Thyroid gland (tissue), 4 donors: ENCODE measurements at places on chromosomes 7 and 10. TPM values are rescaled to one million over a fixed set of nuclear protein-coding genes. Genes with fewer than 3 reads are reported as not detected.

- no peaks in the 10 kb centered on the region for H3K36me3 ChIP-seq
- DNase-seq, result no peak
These were observed 20.2 kb upstream of the PFKFB3 start for GRCh38 chr10:6182454-6183098.

Gene NPY
- total RNA-seq, result not detected

- DNase-seq, result peak; percentile 90
- H3K36me3 ChIP-seq, result no peaks in the 10 kb centered on the region
- peak overlapping the region; percentile 64 for H3K27ac ChIP-seq
- no peak overlapping the region for H3K4me3 ChIP-seq
- H3K4me1 ChIP-seq, result peaks cover 31% of the 10 kb centered on the region
These were observed 1249.6 kb downstream of the TYW1 start for GRCh38 chr7:68246189-68246633.

- no peaks in the 10 kb centered on the region for H3K27me3 ChIP-seq
- no peak overlapping the region for H3K4me3 ChIP-seq
- no peaks in the 10 kb centered on the region for H3K4me1 ChIP-seq
- no peak overlapping the region for H3K27ac ChIP-seq
- no peak for DNase-seq
These were observed 5.9 kb upstream of the ITGA8 start for GRCh38 chr10:15725603-15726002.

DNA sequence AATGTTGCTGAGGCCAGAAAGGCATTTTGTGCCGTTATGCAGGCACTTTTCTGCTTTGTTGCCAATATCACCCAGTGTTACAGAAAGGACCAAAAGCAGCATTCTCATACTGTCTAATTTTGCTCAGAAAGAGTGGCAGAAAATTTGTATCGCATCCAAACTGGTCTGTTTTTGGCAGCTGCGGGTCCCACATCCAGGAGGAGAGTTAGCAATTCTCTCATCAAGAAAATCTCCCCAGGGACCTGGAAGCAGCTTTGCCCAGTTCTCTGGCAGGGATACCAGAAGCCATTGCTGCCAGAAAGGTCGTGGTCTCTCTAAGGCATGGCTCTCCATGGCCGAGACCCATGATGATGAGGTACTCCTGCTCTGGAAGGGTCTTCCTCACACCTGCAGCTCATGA is 489.2 kb upstream of the ZMIZ1 start:
- peaks cover 25% of the 10 kb centered on the region for H3K4me1 ChIP-seq
- no peak overlapping the region for H3K27ac ChIP-seq
- no peak overlapping the region for H3K4me3 ChIP-seq
- DNase-seq, result no peak
- H3K27me3 ChIP-seq, result no peaks in the 10 kb centered on the region

Gene SYT15B
- total RNA-seq, result 2.8 TPM

GRCh38 chr10:43044448-43044921 is 32.4 kb upstream of the RET start:
- H3K27ac ChIP-seq, result no peak overlapping the region
- no peaks in the 10 kb centered on the region for H3K36me3 ChIP-seq
- H3K4me1 ChIP-seq, result no peaks in the 10 kb centered on the region
- no peaks in the 10 kb centered on the region for H3K27me3 ChIP-seq
- H3K4me3 ChIP-seq, result no peak overlapping the region
- DNase-seq, result no peak

GRCh38 chr10:117204316-117204715 is 7.0 kb downstream of the KCNK18 start:
- H3K27ac ChIP-seq, result no peak overlapping the region
- no peak for DNase-seq
- H3K36me3 ChIP-seq, result no peaks in the 10 kb centered on the region
- no peaks in the 10 kb centered on the region for H3K4me1 ChIP-seq
- H3K4me3 ChIP-seq, result no peak overlapping the region
- H3K27me3 ChIP-seq, result no peaks in the 10 kb centered on the region

- H3K4me1 ChIP-seq, result no peaks in the 10 kb centered on the region
- no peak overlapping the region for H3K4me3 ChIP-seq
- H3K27me3 ChIP-seq, result no peaks in the 10 kb centered on the region
- H3K27ac ChIP-seq, result peak overlapping the region; percentile 15
These were observed 76.8 kb upstream of the SEM1 start for GRCh38 chr7:96786261-96786997.

DNA sequence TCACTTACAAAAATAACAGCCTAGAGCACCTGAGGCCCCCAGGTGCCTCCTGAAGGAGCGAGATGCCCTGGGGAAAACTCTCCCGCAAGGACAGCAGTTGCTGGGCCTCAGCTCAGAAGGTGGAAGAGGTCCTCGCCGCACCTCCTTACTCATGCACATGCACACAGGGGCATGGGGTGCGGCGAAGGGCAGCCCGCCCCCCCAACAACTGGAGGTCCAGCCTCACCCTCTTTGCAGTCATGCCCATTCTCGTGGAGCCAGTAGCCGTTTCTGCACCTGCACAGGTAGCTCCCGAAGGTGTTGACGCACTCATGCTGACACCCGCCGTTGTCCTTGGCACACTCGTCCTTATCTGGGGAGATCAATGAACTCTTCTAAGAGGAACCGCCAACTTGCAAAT is 19.9 kb upstream of the OPALIN start:
- H3K4me1 ChIP-seq, result no peaks in the 10 kb centered on the region
- H3K36me3 ChIP-seq, result no peaks in the 10 kb centered on the region
- H3K4me3 ChIP-seq, result no peak overlapping the region
- H3K27ac ChIP-seq, result no peak overlapping the region
- no peak for DNase-seq

DNA sequence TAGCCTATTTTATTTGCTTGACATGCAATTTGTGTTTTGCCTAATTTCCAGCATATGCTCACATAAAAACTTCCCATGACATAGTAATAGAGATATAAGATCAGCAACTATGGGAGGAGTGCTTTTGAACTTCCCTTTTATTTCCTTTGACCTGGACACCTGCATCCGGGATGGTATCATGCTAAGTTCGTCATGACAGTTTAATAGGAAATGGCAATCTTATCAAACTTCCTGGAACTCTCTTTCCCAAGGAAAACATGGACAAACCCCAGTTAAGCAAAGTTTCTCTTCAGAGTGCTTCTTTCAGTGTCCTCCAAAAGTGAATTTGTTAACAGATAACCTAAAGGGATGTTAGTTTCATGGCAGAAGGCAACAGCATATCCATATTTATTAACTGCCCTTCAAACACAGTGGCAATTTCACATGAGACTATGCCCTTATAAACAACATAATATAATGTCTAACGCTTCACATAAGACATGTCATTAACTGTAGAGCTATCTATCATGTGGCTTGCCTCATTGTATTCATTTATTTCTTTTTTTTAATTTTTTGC is 474.7 kb upstream of the SEMA3A start:
- no peak for DNase-seq
- H3K27me3 ChIP-seq, result no peaks in the 10 kb centered on the region
- no peak overlapping the region for H3K4me3 ChIP-seq
- H3K4me1 ChIP-seq, result no peaks in the 10 kb centered on the region
- no peaks in the 10 kb centered on the region for H3K36me3 ChIP-seq

DNA sequence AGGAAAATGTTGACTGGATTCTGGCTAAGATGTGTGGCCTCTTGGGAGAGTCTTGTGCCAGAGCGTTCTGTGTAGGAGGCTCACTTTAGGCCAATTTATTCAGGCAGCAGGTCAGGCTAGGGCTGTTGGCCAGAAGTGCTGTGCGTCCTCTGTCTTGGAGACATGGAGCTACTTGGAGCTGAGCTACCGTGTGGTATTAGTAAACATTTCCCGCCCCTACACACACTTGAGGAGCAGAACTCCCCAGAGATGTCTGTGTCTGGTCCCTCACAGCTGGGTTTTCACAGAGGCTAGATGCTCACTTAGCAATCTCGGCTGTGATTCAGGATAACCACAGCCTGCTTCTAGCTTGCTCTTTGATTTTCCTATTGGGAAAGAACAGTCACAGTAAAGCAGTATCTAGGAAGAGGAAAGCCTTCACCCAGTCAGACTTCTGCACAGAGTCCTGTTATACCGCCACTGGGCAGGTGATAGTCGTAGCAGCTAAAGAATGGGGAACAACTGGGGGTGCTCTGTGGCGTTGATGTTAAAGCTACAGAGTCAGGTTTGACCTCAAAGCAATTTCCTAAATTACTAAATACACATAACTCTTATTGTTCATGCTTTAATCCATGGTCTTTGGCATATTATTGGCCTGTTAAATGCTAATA is 86.7 kb downstream of the MDFIC start:
- H3K27ac ChIP-seq, result peak overlapping the region; percentile 67
- no peaks in the 10 kb centered on the region for H3K36me3 ChIP-seq
- no peak overlapping the region for H3K4me3 ChIP-seq

Gene MXI1
- 136 TPM for total RNA-seq

Gene RELN
- 16.0 TPM for total RNA-seq

- no peak overlapping the region for H3K4me3 ChIP-seq
- no peaks in the 10 kb centered on the region for H3K4me1 ChIP-seq
- H3K36me3 ChIP-seq, result no peaks in the 10 kb centered on the region
- H3K27me3 ChIP-seq, result no peaks in the 10 kb centered on the region
- H3K27ac ChIP-seq, result no peak overlapping the region
These were observed 43.3 kb upstream of the EZH2 start for GRCh38 chr7:148927123-148928045.

DNA sequence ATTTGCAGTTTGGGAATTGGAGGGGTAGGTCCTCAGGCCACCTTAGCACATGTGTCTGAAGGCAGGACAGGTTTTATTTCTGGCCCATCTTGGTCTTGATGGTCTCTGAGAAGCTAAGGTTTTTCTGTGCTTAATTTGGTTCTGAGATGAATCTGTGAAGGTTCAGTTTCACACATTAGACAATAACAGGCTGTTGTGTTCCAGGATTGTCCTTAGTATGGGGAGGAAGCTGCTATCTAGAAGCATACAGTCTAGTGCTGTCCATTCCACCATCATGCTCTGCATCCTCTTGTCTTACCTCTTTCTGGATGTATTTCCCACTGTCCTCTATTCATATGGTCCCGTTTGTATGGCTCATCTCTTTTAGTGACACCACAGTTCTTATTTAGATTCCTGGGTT is 7.1 kb downstream of the UBE2D1 start:
- H3K4me1 ChIP-seq, result no peaks in the 10 kb centered on the region
- DNase-seq, result no peak
- H3K36me3 ChIP-seq, result no peaks in the 10 kb centered on the region
- no peak overlapping the region for H3K27ac ChIP-seq
- H3K27me3 ChIP-seq, result no peaks in the 10 kb centered on the region

DNA sequence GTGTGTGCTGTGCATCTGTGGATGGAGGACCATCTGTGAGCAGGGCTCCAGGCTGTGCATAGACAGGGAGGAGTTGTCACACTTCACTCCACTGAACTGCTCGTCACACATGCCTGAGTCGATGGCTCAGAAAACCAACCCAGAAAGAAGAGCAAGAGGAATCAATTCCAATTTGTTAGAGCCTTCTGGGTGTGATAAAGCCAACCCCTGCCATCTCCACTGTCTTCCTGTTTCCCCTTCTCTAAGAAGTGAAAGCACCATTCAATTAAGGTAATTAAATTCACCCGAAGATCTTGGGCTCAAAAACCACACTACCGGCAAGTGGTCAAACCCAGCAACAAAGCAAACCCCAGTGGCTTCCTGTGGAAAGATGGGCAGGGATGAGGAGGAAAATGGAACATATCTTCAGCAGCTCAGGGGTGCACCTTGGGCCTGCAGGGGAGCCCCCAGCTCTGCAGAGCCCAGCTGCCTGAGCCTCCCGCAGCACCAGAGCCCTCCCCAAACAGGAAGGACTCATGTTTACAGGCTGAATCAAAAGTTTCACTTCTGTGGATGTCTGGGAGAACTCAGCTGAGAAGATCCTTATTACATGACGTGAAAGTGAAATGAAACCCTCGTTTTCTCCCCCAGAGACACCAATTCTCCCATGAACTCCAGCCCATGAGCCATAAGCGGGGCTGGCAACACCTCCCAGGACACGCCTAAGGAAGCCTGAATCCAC is 10.9 kb downstream of the C10orf71 start:
- no peak overlapping the region for H3K27ac ChIP-seq
- DNase-seq, result no peak
- H3K27me3 ChIP-seq, result no peaks in the 10 kb centered on the region
- H3K4me1 ChIP-seq, result no peaks in the 10 kb centered on the region
- no peak overlapping the region for H3K4me3 ChIP-seq

GRCh38 chr10:25117757-25118156 is 57.0 kb upstream of the GPR158 start:
- H3K27ac ChIP-seq, result no peak overlapping the region
- H3K4me3 ChIP-seq, result no peak overlapping the region
- H3K36me3 ChIP-seq, result no peaks in the 10 kb centered on the region
- H3K4me1 ChIP-seq, result peaks cover 4% of the 10 kb centered on the region
- H3K27me3 ChIP-seq, result no peaks in the 10 kb centered on the region

GRCh38 chr7:42235741-42236161 is 1.3 kb downstream of the GLI3 start:
- no peaks in the 10 kb centered on the region for H3K36me3 ChIP-seq
- no peak for DNase-seq
- no peaks in the 10 kb centered on the region for H3K27me3 ChIP-seq
- H3K27ac ChIP-seq, result no peak overlapping the region
- peak overlapping the region; percentile 84 for H3K4me3 ChIP-seq
- H3K4me1 ChIP-seq, result peaks cover 17% of the 10 kb centered on the region

GRCh38 chr7:158414486-158414961 is 173.1 kb downstream of the PTPRN2 start:
- H3K27me3 ChIP-seq, result no peaks in the 10 kb centered on the region
- no peak overlapping the region for H3K4me3 ChIP-seq
- no peak for DNase-seq
- no peaks in the 10 kb centered on the region for H3K4me1 ChIP-seq
- no peak overlapping the region for H3K27ac ChIP-seq

GRCh38 chr10:6813306-6813705 is 233.2 kb upstream of the PRKCQ start:
- H3K4me3 ChIP-seq, result no peak overlapping the region
- no peak for DNase-seq
- H3K36me3 ChIP-seq, result no peaks in the 10 kb centered on the region
- no peak overlapping the region for H3K27ac ChIP-seq
- no peaks in the 10 kb centered on the region for H3K4me1 ChIP-seq
- no peaks in the 10 kb centered on the region for H3K27me3 ChIP-seq

DNA sequence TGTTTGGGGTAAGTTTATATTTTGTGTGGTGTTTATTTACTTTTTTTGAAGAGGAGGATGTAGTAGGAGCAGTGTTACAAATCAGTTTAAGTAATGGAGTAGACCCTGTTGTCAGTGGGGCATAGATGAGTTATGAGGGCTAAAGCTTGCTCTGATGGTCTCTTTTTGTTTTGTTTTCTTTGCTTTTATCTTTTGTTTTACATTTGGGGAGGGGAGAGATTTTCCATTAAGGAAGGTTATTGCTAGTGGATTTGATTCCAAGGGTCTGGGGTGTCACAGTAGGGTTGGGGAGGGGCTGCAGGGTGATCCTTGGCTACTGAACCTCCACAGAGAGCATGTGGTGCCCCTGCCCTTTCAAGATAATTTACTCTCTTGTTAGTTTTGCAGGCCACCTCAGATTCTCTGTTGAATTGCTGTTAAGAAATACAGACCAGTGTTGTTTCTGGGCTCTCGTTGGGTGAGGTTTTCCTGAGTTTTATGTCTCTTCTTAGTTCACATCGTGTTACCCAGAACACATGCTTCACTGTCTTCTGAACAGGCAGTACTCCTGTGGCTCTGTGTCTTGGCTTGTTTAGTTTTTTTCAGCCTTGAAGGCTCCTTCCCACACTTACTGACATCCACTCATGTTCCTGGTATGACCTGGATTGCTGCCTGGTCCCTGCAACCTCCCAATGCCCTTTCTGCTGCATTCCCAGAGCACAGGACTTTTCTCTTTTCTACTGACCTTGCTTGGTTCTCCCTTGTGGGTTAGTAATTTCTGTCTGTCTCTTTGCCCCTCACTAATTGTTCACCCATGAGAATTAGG is 4.2 kb downstream of the KIFBP start:
- peak; percentile 78 for DNase-seq
- H3K4me1 ChIP-seq, result peaks cover 31% of the 10 kb centered on the region
- no peaks in the 10 kb centered on the region for H3K36me3 ChIP-seq
